Activated B cell treated with CpG ODN at 0.5 μM for 24 hours (primary cell): ENCODE measurements at places on chromosomes 11 and 22. TPM values are rescaled to one million over a fixed set of nuclear protein-coding genes. Genes with fewer than 3 reads are reported as not detected.

The HEPHL1 gene
- total RNA-seq = not detected in 2 replicates

The NAALADL1 gene
- 11.3 and 13.4 TPM in 2 replicates for total RNA-seq

- H3K27me3 ChIP-seq = peaks cover 3% of the 10 kb centered on the region
- H3K36me3 ChIP-seq = no peaks in the 10 kb centered on the region
- no peak overlapping the region for H3K27ac ChIP-seq
Observed at GRCh38 chr11:115458877-115459276, 45.3 kb downstream of the CADM1 start.

DNA sequence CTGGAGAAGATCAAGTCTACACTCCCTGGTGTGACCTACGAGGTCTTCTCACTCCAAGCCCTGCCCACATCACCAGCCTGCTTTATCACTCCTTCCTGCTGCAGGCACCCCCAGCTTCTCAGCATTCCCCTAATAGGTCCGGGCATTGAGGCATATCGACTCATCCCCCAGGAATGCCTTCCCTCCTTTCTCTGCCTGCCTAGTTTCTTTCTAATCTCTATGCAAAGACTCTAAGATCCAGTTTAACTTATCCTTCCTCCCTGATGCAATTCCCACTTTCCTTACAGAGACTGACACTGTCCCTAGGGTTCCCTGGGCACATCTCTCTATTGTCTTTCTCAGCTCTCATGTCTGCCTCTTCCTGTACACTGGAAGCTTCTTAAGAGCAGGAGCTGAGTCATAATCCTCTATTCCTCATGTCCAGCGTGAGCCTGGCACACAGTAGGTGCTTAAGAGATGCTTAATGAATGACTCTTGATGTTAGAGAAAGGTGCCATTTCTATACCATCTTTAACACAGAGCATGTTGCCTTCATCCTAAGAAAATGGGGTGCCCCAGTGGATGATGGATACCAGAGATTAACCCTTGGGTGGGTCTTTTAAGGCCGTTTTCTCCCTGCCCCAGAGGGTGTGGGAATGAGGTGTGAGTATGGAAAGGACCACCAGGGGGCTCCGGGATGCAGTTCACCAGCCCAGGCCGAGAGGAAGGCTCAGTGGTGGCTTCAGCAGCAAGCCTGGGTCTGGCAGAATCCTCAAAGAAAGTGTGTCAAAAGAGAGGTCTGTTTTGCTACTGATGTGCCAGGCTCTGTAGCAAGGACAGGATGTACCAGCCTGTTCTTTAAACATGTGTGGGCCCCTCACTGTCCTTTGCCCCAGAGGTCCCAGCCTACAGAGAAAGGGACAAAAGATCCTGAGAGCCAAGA, 34.7 kb downstream of the PARVA start:
- H3K4me1 ChIP-seq = no peaks in the 10 kb centered on the region
- no peak overlapping the region for H3K4me3 ChIP-seq
- H3K27ac ChIP-seq = no peak overlapping the region
- DNase-seq = no peak

DNA sequence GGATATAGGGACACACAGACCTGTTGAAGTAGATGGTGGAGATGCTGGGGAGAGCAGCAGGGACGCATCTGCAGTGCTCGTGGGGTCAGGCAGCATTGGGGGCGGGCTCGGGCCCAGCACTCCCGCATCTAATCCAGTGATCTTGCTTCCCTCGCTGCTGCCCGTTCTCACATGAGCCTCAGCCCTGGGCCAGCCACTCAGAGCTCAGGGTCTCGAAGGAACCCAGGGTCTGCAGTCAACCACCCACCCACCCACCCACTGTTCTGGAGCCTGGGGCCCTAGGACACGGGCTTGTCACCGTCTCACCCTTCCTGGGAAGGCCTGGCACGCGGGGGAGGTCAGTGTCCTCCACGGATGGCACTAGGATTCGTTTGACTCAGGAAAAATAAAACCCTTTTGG, 406.0 kb downstream of the TBC1D22A start:
- no peak overlapping the region for H3K4me3 ChIP-seq
- H3K27ac ChIP-seq = no peak overlapping the region
- peaks cover 13% of the 10 kb centered on the region for H3K4me1 ChIP-seq
- H3K27me3 ChIP-seq = no peaks in the 10 kb centered on the region
- no peak for DNase-seq
- H3K36me3 ChIP-seq = peaks cover 52% of the 10 kb centered on the region

DNA sequence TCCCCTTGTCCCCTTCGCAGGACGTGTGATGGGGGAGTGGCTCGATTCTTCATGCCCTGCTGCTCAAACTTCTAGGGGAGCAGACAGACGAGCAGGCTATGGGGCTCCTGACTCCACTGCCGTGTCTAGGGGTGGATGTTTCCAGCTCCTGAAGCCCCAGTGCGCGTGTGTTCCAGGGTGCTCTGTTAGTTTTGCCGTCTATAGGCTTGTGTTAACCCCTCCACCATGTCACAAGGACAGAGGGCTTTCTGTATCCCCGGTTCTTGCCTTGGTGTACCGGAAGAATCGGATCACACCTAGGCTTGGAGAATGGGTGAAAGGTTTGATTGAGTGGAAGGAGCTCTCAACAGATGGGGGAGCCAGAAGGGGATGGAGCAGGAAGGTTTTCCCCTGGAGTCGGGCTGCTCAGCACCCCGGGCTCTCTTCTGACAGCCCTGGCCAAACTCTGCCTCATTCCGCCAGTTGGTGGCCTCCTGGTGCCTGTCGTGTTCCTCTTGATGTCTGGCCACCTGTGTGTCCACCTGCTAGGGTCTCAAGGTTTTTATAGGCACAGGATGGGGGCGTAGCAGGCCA, 810.7 kb downstream of the BRD1 start:
- no peak overlapping the region for H3K4me3 ChIP-seq
- H3K27me3 ChIP-seq = no peaks in the 10 kb centered on the region
- no peaks in the 10 kb centered on the region for H3K36me3 ChIP-seq
- DNase-seq = no peak

GRCh38 chr11:70244698-70245097, 25.8 kb upstream of the PPFIA1 start:
- DNase-seq = no peak
- peaks cover 12% of the 10 kb centered on the region for H3K27me3 ChIP-seq
- H3K27ac ChIP-seq = no peak overlapping the region

The SCGB1D1 gene
- not detected in 2 replicates for total RNA-seq

The ACTN3 gene
- total RNA-seq = 0.10 TPM in 1 of 2 replicates, not detected in the other

GRCh38 chr11:69912161-69912910, 93.1 kb upstream of the FGF3 start:
- H3K36me3 ChIP-seq = no peaks in the 10 kb centered on the region
- no peaks in the 10 kb centered on the region for H3K4me1 ChIP-seq
- H3K27me3 ChIP-seq = peaks cover 16% of the 10 kb centered on the region
- H3K27ac ChIP-seq = no peak overlapping the region
- DNase-seq = no peak
- no peak overlapping the region for H3K4me3 ChIP-seq

The RASGRP2 gene
- total RNA-seq = 165 and 177 TPM in 2 replicates

- no peak for DNase-seq
- H3K36me3 ChIP-seq = peaks cover 71% of the 10 kb centered on the region
- no peak overlapping the region for H3K4me3 ChIP-seq
Observed at GRCh38 chr11:74638869-74639268, 46.5 kb downstream of the POLD3 start.

DNA sequence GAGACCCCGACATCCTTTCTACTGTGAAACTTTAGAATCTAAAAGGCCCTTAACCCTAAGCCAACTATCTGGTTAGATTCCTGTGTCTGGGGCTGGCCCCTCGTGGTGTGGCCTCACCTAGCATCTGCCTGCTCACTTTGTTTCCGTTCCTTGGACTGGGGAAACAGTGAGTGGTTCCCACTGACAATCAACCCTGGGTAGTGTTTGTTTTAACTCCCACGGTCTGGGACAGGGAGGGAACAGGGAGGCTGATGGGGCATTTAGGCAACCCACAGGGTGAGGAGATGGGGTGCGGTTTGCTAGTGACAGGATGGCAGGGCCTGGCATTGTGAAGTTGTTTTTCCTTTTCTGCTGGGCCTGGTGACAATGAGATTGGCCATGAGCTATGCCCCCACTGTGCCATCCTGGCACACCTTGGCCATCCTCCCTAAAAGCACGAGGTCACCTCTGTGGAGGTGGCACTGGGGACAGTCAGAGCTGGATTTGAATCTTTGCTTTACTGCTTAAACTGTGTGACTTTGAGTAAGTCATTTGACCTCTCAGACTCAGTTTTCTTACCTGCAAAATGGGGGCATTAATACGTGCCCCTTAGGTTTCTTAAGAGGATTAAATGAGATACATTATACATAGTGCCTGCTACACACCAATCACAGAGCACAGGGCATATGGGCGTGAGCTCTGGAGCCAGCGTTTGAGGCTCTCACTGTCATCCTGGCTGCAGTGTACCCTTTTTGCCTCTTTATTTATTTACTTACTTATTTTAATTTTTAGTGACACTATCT, 31.4 kb downstream of the CHRDL2 start:
- peaks cover 15% of the 10 kb centered on the region for H3K27me3 ChIP-seq
- peaks cover 9% of the 10 kb centered on the region for H3K4me1 ChIP-seq
- no peak overlapping the region for H3K4me3 ChIP-seq
- DNase-seq = no peak
- no peak overlapping the region for H3K27ac ChIP-seq
- no peaks in the 10 kb centered on the region for H3K36me3 ChIP-seq

The MPZL2 gene
- 0.29 TPM in 1 of 2 replicates, not detected in the other for total RNA-seq

DNA sequence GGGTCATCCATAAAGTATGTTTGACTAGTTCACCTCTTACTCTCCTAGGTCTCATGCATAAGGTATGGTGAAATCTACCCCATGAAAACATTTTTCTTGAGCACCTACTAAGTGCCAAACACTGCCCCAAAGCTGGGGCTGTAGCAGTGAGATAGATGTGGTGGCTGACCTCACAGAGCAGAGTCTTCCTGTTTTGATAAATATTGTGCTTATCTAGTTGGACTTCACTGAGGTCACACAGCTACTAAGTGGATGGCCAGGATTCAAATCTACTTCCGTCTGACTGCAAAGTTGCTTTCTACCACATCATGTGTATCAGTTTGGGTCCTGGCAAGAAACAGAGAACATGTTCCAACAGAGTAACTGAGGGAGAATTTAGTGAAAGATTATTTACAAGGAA, 6.4 kb upstream of the HTATIP2 start:
- H3K4me3 ChIP-seq = no peak overlapping the region
- H3K36me3 ChIP-seq = no peaks in the 10 kb centered on the region
- peaks cover 2% of the 10 kb centered on the region for H3K27me3 ChIP-seq

- no peaks in the 10 kb centered on the region for H3K4me1 ChIP-seq
- H3K27me3 ChIP-seq = no peaks in the 10 kb centered on the region
- H3K4me3 ChIP-seq = no peak overlapping the region
- H3K36me3 ChIP-seq = no peaks in the 10 kb centered on the region
Observed at GRCh38 chr11:79083352-79083751, 357.5 kb downstream of the TENM4 start.

GRCh38 chr11:47510209-47510608, 42.7 kb downstream of the CELF1 start:
- DNase-seq = no peak
- H3K27ac ChIP-seq = peak overlapping the region; percentile 81
- H3K4me3 ChIP-seq = no peak overlapping the region
- peaks cover 15% of the 10 kb centered on the region for H3K36me3 ChIP-seq
- no peaks in the 10 kb centered on the region for H3K27me3 ChIP-seq
- peaks cover 88% of the 10 kb centered on the region for H3K4me1 ChIP-seq

- H3K36me3 ChIP-seq = no peaks in the 10 kb centered on the region
- H3K27ac ChIP-seq = no peak overlapping the region
- H3K4me1 ChIP-seq = peaks cover 16% of the 10 kb centered on the region
- no peak for DNase-seq
- H3K4me3 ChIP-seq = no peak overlapping the region
Observed at GRCh38 chr11:16987205-16987568, 27.0 kb downstream of the PLEKHA7 start.
